Retina (tissue), 1 donor: ENCODE measurements at places on chromosomes 6 and 20.
A peak's percentile ranks its signal among the peaks of the same experiment; 100 is the strongest.

- DNase-seq = peak; percentile 32
Measured at GRCh38 chr6:121441477-121441876, 6.0 kb downstream of the GJA1 start.

GRCh38 chr6:3911130-3911529 lies 62.0 kb downstream of the FAM50B start:
- no peak for DNase-seq

DNA sequence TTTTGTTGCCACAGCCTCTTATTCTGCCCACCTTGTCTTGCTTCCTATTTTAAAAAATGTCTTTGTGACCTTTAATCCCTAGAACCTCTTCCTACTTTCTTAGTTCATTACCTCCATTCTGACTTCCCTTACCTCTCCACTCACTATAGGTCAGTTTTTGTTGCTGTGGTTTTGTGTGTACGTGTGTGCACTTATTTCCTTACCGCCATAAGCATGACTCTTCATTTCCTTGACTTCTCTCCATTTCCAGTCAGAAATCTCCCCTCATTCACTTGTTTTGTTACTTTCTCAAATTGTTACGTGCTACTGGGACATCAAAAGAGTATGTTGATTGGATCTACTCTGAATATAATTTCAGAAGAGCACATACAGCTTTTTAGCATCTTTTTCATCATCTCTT lies 26.6 kb downstream of the SF3B5 start:
- no peak for DNase-seq

DNA sequence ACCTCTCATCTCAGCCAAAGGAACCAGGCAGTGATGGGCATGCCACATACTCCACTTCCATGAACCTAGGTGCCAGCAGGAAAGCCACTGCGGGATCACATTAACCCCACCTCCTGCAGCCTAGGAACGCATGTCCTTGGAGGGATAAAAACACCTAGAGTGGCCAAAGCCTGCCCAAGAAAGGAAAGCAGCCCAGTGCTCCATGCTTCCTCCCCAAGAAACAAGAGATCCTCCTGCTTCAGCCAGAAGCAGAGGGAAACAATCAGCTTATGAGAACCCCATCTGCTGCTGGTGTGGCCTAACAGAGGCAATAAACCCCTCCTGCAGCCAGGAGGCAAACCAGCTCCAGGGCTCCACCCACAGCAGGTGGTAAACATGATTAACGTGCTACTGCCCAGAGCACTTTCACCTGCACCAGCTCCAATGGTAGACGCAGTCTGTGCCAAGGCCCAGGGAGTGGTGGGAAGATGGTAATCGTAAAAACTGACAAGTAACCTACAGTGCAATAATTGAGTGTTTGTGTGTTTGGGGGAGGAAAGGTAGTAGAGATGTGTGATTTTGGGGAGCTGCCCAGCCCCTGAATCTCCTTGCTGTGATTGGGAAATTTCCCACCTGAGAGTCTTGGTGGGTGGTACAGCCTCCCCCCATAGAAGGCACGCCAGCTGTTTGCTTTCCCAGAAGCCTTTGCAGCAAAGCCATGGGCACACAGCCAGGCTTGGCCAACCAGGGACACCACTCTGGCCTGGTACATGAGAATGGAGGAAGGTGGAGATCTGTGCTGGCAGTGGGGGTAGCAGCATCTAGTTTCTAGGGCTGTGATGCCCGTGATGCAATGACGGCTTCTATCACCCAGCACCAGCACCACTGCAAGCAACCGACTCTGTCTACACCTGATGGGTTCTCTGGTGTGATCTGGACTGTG lies 50.6 kb upstream of the TBC1D7 start:
- DNase-seq = no peak

DNA sequence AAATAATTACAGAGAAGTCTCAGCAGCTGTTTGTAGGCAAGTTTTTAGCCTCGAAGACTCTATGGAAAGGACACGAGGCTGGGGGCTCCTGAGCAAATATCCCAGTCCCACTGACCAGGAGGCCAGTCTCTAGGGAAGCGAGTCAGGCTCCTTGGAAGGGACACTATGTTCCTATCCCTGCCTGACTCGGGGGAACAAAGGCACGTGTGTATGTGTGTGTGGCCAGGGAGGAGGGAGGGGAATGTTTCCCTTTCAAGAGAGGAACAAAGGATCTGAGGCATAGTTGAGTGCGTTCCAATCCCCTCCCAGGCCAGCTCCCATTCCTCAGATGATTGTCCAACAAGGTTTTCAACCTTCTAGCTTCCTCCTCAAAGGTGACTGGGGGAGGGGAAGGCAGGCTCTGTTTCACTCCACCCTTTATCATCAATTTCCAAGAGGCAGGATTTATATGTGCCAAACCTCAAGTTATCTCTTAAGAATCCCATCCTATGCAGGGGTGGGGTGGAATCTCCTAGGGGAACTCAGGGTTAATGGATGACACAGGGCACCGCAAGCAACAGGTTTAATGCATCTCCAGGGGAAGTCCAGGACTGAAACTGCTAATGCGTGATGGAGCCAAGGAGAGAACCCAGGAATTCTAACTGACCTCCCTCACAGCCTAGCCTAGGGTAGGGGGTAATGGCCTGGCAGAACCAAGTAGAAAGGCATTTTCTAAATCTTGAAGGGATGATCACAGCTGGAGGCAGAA lies 9.9 kb downstream of the BCL2L1 start:
- DNase-seq = peak; percentile 57

- DNase-seq = no peak
Measured at GRCh38 chr6:110784610-110784979, 30.7 kb downstream of the CDK19 start.

DNA sequence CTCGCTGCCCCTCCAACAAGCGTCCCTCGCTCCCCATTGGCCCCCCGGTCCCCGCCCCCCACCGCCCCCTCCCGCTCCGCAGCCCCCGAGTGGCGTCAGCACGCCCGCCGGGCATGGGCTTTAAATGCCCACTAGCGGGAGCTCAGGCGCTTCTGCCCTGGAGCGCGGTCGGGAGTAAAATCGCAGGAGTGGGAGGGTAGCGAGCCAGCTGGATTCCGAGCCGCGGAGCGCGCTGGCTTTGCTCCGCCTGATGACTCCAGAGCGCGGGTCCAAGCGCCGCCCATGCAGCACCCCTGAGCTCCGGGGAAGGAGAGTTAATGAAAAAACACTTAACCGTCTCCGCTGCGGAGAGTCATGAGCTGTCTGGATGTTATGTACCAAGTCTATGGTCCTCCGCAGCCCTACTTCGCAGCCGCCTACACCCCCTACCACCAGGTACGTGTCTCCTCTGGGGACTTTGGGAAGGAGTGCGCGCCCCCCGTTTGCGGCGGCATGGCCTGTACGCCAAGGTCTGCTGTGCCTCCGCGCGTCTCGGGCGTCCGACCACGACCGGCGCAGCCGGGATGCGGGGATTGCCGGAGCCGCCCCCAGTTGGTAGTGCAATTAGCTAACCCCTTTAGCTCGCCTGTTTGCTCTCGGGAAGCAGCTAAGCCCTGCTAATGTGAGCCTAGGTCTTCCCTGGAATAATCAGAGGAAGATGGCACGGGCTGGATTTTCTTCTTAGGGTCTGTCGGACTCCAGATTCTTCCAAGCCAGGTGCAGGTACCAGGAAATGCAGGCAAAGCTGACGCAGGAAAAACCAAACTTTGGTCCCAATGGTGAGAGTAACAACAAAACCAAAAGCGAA lies at the start of gene VGLL2:
VGLL2 (plus strand) TSS at position 149 of the 847 bp plus-strand sequence; CDS start at position 355, 206 bp downstream.
- peak; percentile 87 for DNase-seq

- no peak for DNase-seq
Measured at GRCh38 chr6:21555197-21555596, 38.4 kb upstream of the SOX4 start.

GRCh38 chr6:8080362-8081151 lies 16.4 kb upstream of the BLOC1S5 start:
- DNase-seq = no peak

DNA sequence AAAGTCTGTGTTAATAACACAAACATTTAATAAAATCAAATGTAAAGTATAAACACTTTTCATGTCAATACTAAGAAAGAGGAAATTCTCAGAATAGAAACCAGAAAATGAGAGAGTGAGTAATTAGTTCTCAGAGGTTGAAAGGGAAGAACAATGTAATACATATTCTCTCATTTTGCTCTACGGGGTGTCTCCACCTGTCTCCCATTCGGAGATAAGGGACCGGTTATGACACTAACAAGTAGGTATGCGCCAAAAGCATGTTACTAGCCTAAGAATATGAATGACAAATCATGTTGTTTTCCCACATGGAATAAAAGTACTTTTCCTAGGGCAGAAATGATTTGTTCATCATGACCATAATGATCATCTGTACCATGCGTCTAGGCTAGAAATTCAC lies 35.6 kb upstream of the PRELID3B start:
- DNase-seq = no peak

DNA sequence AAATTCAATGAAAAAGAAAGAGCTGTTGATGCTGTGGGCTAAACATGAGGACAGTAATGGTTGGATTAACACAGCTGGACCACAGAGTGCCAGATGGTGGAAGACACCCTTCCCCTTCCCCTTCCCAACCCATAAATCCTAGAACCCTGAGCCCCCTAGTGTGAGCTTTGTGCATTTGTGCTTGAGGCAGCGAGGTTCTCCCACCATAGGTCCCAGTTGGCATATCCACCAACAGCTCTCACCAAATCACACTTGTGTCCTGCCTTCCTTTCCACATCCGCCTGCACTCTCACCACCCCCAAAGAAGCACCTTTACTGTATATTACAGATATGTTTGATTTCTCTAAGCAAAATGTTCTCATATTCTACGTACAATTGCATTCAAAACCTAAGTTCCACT lies 32.8 kb upstream of the HBS1L start:
- no peak for DNase-seq

- no peak for DNase-seq
Measured at GRCh38 chr6:87572021-87572420, 17.8 kb downstream of the RARS2 start.

- DNase-seq = no peak
Measured at GRCh38 chr20:23646106-23646873, 8.5 kb upstream of the CST3 start.

DNA sequence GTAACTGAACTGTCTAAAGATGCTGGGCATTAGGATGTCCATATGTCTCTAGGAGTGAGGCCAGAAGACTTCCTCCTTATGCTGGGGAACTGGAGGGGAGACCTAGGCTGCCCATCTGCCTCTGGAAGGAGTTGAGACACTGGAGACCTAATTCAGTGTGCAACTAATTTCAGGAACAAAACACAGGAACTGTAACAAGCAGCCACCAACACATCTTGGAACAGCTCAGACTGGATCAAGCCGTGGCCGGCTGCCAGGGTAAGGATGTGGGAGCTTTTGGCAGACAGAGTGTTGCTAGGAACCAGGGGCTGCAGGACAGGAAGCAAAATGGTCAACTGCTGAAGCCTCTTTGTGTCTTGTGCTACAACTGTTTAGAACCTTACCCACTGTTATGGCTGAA lies 16.4 kb upstream of the MAS1 start:
- DNase-seq = no peak
